ENCODE measurements at places on chromosomes 7 and 10.

DNA sequence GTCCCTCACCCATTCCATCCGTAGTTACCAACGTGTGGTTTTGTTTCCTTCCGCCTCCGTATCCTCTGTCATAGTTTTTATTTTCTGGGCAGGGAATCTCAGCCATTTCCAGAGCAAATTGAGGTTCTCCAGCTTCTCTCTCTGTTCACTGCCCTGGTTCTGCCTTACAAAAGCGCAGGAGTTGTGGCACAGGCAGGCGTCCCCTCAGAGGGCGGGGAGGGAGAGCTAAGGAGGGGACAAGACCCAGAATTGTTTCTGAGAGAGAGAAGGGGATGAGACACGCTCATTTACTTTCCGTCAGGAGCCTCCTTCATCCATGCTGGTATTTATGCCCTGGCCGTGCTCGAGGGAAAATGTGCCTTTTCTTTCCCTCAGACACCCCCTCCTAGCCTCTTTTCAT, 71.0 kb downstream of the SH2D4B start:
- peak; percentile 40 for DNase-seq

DNA sequence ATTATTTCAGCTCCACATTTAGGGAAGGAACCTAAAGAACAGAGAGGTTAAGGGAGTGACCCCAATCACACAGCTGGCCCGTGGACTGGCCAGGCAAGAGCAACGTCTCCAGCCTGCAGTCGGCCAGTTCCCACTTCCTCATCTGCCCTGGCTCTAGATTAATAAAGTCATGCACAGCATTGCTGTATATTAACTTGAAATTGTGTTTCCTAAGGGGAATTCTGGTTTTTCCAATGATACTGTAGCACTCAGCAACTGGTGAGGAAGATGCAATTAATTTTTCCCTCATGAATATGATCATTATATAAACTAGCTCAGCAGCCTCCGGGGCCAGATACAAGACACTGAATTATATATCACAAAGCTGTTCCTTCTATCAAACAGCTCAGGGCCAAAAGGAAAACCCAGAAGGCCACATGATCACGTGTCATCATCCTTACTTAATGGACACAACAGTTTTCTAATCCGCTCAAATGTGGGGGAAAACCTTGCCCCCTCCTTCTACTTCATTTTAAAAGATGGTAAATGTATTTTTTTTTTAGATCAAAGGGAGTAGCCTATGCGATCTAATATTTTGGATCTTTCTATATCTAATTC, 295.3 kb upstream of the PRKCQ start:
- no peak for DNase-seq

DNA sequence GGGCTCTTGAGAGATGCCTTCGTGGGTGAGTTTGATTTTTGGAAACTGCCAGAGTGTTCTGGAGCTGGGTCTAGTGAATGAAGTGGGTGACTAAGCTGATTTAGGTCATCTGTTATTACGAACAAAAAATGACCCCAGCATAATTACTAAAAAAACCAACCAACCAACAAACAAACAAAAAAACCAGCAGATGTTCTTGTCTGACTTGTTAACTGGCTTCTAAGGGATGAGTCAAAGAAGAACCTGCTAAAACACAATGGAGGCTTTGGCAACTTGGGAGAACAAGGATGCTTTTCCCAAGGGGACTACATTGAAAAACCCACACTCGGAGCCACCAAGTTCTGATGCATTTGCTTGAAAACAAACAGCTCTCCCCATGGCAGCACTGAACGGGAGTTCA, 11.5 kb downstream of the TACR2 start:
- no peak for DNase-seq

DNA sequence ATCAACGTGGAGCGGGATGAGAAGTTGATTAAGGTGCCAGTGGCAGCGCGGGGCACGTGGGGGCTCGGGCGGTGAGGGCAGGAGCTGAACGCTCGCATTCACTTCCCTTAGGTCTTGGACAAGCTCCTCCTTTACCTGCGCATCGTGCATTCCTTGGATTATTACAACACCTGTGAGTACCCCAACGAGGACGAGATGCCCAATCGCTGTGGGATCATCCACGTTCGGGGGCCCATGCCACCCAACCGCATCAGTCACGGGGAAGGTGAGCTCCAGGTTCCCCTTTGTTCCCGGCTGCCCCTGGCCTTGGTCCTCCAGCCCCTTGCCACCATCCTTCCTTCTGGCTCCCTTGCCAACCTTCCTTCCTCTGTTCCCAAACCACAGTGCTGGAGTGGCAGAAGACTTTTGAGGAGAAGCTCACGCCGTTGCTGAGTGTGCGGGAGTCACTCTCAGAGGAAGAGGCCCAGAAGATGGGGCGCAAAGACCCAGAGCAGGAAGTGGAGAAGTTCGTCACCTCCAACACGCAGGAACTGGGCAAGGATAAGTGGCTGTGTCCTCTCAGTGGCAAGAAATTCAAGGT, 2.5 kb downstream of the UFSP1 start:
- DNase-seq, result peak; percentile 18

Data from D341Med (cell line).